ENCODE measurements at places on chromosomes 7 and 10. TPM values are rescaled to one million over a fixed set of nuclear protein-coding genes. Genes with fewer than 3 reads are reported as not detected.

CH25H gene
- polyA plus RNA-seq: 0.86 TPM

CALML5 gene
- polyA plus RNA-seq: not detected

SLC16A12 gene
- 0.06 TPM for polyA plus RNA-seq

CHAT gene
- not detected for polyA plus RNA-seq

MUC12 gene
- 0.89 TPM for polyA plus RNA-seq

CYREN gene
- polyA plus RNA-seq: 39.4 TPM

LLCFC1 gene
- not detected for polyA plus RNA-seq

SPDYE1 gene
- not detected for polyA plus RNA-seq

CUBN gene
- polyA plus RNA-seq: 0.39 TPM

DNA sequence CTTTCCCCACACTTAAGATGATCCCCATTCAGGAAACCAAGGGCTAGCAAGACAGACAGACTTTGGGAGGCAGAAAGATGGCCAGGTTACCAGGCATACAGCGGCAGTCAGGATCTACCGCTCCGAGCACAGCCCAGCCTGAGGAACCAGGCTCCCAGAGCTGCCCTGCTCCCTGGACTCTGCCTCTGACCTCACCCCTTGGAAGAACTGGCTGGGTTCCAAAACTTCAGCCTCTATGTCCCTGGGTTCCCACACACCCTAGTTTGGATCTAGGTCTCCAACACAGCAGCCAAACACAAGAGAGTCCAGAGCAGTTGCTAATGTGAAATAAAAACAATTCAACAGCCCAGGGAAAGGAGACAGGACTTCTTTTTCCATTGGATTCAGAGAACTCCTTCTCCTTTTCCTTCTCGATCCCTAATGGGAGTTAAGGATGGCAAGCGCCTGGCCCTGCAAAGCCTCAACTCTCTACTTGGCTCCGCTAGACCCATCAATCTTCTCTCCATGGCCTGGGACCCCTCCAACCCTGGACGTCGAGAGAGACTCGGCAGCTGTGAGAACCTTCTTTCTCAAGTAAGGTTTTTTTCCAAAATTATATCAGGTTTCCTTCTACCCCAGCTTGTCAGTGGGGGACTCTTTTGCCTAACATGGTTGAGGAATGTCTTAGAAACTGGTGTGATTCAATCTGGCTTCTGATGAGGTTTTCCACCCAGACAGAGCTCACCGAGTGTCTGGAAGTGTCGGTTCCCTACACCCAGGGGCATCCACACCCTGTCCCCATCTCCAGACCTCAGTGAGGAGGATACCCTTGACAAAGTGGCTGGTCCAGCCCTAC is 219.6 kb downstream of the KCNMA1 start:
- DNase-seq: no peak

DNA sequence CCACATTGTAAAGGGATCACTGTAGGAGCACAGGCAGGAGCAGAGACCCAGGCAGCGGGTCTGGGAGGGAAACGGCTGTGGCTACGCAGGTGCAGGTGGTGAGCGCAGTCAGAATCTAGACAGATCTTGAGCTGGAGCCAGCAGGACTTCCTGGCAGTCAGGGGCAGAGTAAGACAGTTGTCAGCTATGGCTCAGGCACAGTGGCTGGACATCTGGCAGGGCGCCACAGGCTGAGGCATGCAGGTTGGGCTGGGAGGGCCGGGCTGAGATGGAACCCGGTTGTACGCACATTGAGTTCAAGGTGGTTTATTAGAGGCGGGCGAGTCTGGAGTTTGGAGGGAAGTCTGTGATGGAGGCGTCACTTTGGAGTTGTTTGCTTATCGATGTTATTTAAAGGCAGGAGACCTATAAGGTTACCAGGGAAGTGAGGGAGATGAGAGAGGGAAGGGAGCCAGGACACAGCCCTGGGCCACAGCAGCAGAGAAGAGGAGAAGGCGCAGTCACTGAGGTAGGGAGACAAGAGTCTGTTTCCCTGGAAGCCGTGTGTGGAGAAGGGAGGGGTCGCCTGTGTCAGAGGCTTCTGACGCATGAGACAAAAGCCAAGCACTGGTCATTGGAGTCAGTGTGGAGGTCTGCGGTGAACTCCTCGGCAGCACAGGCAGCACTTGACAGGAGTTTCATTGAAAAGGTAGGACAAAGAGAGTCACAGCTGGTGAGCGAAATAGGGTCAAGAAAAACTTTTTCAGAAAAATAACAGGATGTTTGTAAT is 73.8 kb downstream of the LANCL2 start:
- DNase-seq: no peak

DNA sequence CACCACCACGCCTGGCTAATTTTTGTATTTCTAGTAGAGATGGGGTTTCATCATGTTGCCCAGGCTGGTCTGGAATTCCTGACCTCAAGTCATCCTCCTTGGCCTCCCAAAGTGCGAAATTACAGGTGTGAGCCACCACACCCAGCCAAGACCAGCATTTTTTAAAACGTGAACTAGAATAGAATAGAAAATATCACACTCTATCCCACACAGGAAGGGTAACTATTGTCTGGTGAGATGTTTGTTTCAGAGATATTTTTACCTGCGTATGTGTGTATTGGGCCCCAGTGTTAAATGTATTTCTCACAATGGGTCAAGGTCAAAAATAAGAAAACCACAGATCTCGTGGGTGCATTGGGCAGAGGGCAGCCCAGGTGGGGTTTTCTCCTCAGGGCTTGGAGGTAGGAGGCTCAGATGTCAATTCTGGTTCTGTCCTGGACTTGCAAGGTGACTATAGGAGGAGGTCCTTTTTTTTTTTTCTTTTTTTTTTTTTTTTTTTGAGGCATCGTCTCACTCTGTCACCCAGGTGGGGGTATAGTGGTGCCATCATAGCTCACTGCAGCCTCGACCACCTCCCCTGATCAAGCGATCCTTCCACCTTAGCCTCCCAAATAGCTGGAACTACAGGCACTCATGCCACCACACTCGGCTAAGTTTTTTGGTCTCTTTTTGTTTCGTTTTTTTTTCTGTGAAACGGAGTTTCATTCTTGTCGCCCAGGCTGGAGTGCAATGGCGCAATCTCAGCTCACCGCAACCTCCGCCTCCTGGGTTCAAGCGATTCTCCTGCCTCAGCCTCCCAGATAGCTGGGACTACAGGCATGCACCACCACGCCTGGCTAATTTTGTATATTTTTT is 19.0 kb downstream of the SH2B2 start:
- no peak for DNase-seq

GRCh38 chr7:48551652-48552051 is 372.7 kb upstream of the CDC14C start:
- no peak for DNase-seq

- DNase-seq: no peak
Observed at GRCh38 chr10:44659320-44659719, 251.8 kb upstream of the TMEM72 start.

DNA sequence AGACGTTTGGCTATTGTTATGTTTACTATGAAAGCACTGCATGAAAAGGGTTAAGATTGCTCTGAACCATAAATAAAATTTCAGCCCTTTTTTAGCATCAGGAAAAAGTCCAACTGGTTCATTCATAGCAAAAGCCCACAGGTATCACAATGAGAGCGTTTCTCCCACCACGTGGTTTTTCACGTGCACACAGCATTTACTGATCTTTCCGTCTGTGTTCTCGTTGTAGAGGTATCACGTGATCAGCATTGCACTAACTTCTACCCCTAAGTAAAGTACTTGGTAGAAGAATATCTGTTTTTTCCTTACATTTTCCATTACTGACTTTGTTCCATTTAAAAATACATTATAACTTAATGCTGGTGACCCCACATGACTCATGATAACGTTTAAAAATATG is 17.8 kb upstream of the CCDC3 start:
- DNase-seq: no peak

DNA sequence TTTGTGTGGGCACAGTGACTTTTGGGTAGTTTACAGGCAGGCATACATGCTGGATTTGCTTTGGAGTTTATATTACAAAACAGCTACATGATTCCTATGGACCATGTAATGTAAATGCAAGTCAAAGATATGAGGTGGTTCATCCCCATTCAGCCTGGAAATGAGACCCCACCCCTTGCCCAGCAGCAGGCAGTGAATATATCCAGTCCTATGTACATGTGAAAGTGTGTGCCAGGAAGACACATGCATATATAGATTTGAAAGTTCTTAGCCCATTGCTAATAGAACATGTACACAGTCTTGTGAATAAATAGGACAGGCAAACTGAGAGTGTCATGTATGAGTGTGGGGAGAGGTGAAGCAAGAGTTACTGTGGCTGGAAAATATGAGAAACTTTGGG is 65.3 kb downstream of the FZD1 start:
- no peak for DNase-seq

GRCh38 chr7:103879411-103879810 is 110.0 kb downstream of the RELN start:
- DNase-seq: no peak

DNA sequence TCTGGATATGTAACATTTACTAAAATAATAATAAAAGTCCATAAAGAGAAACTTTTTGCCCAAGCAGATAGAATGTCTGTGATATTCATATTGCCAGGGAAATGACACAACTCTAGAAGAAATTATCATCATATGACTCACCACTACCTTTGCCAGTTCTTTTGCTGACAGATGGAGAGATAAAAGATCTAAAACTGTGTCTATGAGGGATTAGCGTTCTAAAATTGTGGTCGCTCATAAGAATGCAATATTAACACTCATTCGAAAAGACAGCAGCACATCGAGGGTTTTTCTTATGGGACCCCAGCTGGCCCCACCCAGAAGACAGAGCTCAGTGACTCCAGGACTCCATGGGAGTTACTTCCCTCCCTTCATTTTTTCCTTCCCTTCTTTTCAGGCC is 16.6 kb upstream of the LANCL2 start:
- no peak for DNase-seq

GRCh38 chr10:71701496-71702132 is 18.0 kb downstream of the C10orf105 start:
- no peak for DNase-seq

DNA sequence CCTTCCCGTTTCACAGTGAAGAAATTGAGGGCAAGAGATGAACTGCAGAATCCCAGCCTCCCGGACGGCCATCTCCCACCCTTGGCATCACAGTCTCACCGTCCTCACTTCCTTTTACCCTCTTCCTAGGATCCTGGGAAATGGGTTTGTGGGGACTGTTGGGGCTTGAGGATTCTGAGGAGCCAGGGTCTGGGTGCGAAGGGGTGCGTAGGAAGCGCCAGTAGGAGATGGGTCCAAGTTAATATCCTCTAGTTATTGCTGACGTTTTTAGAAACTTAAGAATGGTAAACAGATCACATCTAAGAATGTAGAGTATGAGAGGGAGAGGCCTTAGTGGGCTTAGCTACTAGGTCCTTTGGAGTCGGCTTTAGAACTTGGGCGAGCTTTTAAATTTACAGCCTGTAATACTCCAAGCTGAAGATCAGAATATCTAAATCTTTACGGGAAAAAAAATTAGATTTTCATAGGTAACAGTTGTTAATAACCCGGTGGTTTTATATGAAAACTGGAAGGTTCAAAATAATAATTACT is 696 bp downstream of the MALSU1 start:
- no peak for DNase-seq

DNA sequence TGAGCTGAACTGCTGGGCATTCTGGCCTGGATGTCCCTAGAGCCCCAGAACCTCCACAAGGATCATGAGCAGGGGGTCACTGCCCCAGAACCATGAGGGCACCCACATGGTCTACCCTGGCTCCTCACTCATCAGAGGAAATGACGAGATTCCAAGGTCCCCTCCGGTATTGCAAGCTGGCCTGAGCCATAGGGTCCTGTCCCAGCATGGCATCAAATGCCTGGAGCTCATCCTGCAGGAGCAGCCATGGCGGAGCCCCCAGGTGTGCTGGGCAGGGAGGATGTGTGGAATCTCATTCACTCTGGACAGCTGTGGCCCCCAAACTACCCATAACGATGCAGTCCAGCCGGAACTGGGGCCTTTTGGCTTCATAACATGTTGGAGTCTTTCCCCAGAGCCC is 66.6 kb upstream of the ANTXRL start:
- DNase-seq: no peak

- no peak for DNase-seq
Observed at GRCh38 chr10:105656856-105657255, 1015.8 kb downstream of the SORCS3 start.

DNA sequence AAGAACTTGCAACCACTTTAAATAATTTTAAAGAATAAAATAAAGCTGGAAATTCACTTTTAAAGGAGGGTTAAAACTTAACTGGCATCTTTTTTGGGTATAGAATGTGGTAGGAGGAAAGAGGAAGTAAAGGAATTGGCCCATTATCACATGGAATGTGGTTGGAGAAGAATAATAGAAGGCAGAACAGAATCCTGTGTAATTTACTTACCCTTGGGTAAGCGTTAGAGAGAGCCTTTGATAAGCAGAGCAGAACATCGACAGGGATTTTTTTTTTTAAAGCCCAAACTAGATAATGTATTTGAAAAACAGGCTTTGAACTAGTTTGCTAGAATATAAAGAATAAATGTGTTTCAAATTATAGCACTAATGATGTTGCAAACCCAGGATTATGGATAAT is 199.8 kb upstream of the KIAA1217 start:
- no peak for DNase-seq

- no peak for DNase-seq
Observed at GRCh38 chr10:28541717-28542365, 8.9 kb downstream of the WAC start.

GRCh38 chr7:2967253-2967652 is 76.4 kb downstream of the CARD11 start:
- DNase-seq: no peak

GRCh38 chr10:122475100-122475499 is 13.7 kb downstream of the HTRA1 start:
- no peak for DNase-seq

DNA sequence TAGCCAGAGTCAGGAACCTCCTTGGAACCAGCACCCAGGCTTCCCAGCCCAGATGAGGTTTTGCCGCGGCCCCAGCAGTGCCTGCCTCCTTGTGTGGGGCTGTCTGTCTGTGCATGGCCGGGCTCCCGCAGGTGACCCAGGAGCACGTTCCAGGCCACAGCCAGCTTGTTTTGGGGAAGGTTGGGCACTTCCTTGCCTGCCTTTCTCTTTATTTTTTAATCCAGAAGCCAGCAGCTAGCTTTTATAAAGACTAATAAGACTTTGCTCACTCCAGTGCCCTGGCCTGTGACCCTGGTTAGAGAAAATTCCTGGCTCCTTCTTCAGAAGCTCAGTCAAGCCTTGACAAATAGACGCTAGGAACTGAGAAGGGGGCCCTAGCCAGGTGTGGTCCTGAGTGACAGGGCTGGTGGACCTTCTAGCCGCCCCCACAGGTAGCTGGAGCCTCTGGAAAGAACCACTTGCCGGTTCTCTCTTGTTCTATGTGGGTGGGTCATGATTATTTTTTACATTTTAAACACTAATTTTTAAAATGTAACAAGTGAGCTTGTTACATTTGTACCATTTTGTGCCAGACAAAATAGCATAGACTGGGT is 837 bp downstream of the SLC29A3 start:
- no peak for DNase-seq

- peak; percentile 12 for DNase-seq
Observed at GRCh38 chr7:34430456-34430855, 227.6 kb upstream of the NPSR1 start.

Data from BJ (cell line).